HFFc6 (cell line): ENCODE measurements at places on chromosomes 7 and 10. TPM values are rescaled to one million over a fixed set of nuclear protein-coding genes. Genes with fewer than 3 reads are reported as not detected.
A peak's percentile ranks its signal among the peaks of the same experiment; 100 is the strongest.

Gene C10orf143
- total RNA-seq: 2.6 to 3.7 TPM (median 3.3 TPM) in 3 replicates

Gene RELN
- total RNA-seq: 0.05 to 0.39 TPM (median 0.13 TPM) in 3 replicates

Gene PON1
- total RNA-seq: not detected in 2 replicates

Gene FBXO24
- total RNA-seq: 0.22 to 0.33 TPM (median 0.24 TPM) in 3 replicates

Gene HTR5A
- total RNA-seq: not detected in 3 replicates

Gene SMARCD3
- total RNA-seq: 26.8 to 34.8 TPM (median 28.6 TPM) in 3 replicates

Gene PDZD7
- 0.97 to 1.7 TPM (median 1.1 TPM) in 3 replicates for total RNA-seq

DNA sequence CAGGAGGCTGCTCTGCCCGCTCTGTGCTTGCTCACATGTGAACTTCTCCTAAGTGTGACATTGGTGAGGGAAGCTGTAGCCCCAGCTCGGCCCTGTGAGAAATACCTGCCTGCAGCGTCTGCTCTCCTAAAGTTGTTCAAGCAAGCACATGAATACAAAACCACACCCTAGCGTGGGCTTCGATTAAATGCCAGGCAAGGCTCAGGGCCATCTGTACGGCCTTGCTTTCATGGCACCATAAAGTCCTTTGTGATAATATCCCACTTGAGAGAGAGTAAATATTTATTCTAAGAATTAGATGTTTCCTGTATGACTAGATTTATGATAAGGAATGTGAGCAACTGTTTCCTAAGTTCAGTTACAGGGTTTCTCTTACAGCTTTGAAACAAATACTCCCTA, 262.8 kb upstream of the KLF14 start:
- DNase-seq: peak; percentile 9

DNA sequence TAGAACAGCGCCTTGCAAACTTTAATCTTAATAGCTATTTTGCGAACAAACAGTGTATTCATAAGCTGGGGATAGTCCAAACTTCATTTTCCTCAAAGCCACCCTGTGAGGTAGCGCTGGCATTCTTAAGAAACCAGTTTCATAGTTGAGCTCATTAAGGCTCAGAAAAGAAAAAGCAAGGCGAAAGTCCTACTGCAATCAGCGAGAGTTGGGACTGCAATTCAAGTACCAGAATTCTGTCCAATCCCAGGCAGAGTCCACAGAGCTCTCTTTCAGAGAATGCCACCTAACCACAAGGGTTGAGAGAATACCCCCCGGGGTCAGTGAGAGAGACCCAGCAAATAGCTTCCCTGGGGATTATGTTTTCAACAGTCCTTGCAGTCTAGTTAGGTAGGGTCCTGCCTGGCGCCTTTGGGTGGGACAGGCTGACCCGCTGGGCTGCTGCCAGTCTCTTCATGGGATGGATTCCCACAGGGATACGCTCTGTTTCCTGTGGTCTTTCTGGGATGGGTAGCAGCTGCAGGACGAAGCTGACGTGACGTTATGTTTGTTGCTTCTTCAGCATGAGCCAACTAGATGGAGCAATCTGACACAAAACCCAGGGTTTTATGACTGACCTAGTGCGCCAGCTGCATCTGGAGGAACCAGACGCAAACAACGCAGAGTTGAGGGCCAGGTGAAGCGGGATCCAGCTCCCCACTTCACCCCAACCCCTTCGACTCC, 16.0 kb downstream of the BMPER start:
- DNase-seq: no peak

DNA sequence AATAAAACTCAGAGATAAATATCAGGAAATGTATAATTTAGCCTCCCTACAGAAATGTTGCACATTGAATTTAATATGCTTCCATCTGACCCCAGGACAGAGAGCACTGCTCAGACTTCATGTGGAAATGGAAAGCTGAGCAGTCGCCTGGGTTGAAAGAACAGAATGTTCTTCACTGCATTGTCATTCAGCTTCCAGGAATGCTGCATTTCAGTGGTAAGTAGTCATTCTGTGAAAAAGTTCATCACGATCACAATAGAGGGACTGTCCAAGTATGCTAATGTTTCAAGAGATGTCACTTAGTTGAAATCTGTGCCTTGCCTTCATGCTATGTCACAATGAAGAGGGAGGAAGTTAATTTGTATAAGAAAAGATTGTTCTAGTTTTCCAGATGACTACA, 147.3 kb downstream of the NRCAM start:
- no peak for DNase-seq

GRCh38 chr10:44863344-44864047, 47.6 kb upstream of the TMEM72 start:
- no peak for DNase-seq

GRCh38 chr10:22034333-22034732, 30.8 kb upstream of the DNAJC1 start:
- DNase-seq: no peak

DNA sequence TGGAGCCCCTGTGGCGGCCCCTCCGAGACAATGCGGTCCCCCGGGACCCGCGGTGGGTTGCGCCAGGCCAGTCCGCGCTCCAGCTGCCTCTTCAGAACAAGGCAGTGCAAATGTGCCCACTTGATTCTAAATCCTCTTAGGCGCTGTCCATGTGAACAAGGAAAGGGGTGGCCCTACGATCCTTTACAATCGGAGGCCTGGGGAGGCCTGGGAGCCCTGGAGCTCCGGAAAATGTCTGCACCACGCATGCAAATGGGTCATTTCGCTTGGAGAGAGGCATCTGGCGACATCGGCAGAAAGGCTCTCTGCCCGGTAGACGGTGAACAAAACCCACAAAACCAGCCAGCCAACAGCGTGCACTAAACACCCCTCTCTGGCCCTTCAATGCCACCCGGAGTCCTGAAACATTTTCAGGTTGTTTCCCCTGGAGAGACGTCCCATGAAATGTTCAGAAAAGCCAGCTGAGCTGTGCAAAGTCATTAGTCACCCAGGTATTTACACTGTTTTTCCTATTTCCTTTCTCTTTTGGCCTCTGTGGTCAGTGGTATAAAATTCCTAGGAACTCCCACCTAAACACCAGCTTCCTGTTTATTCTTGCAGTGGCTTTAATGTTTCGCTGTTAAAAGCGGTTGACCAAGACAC, 102.8 kb upstream of the ZNF438 start:
- peak; percentile 48 for DNase-seq

DNA sequence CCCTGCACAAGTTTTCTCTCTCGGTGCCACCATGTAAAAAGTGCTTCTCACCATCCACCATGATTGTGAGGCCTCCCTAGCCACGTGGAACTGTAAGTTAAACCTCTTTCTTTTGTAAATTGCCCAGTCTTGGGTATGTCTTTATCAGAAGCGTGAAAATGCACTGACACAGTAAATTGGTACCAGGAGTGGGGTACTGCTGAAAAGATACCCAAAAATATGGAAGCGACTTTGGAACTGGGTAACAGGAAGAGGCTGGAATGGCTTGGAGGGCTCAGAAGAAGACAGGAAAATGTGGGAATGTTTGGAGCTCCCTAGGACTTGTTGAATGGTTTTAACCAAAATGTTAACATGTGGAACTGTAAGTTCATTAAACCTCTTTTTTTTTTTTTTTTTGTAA, 15.6 kb upstream of the SLC13A1 start:
- DNase-seq: no peak

DNA sequence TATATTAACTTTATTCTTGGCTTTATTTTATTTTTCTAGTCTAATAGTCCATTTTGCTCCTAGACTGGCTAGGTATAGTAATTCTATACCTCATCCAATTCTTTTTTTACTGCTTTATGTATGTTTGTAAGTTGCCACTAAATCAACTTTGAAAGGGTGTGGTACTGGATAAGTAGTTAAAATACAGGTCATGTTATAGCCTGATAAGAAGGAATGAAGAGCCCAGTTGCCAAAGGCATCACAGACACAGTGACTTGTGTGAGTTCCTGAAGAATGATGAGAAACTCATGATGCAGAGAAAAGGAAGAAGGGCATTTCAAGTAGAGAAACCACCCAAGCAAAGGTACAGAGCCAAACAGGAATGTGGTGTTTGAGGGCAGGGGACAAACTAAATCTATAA, 27.3 kb downstream of the NAPEPLD start:
- no peak for DNase-seq

DNA sequence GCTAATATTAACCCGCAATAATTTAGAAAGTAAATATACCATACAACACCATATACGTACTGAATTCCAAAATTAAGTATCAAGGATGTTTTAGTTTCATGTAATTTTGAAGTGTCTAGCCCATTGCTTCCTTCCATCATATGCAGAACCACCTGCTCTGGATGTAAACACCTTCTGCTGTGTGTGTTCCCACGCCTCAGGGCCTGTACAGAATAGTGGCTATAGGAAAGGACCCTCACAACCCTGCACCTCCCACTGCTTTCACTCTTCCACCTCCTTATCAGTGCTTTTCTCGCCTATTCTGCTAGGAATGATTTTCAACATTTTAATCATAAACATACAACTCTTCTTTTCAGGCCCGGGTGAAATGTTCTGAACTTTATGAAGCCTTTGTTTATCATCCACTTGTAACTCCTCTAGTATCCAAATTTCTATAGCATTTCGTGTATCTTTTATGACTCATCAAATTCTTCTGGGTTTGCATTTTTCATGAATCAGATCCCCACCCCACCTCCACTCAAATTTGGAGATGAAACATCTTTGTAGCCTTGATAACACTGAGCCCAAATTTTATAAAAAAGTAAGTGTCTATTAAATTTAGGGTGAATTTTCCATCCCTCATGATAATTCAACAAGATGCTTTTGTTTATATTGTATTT, 1106.8 kb upstream of the C7orf33 start:
- no peak for DNase-seq
